Ureter (tissue), 1 donor: ENCODE measurements at places on chromosomes 3 and 15.
A peak's percentile ranks its signal among the peaks of the same experiment; 100 is the strongest.

- DNase-seq: no peak
These were observed 137.0 kb downstream of the TMCO5A start for GRCh38 chr15:38071211-38071972.

DNA sequence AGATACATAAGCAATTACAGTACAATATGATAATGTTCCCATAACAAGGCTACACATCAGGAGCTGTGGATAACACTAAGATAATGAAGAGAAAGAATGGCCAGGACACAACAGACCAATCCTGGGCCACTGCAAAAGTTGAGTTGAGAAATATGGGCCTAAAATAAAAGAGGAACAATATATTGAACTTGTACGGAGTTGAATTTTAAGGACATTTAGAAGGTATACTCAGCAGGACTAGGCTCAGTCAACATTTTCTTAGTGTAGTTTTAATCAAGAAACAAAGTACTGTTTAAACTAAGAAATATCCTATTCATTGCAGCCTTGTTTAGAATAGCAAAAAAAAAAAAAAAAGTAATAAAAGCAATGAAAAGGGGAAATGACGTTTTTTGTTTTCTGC lies 24.3 kb downstream of the HERC1 start:
- no peak for DNase-seq

- DNase-seq: peak; percentile 61
These were observed 25.8 kb downstream of the SPSB4 start for GRCh38 chr3:141076797-141077571.

GRCh38 chr15:43930556-43930955 lies 103.8 kb downstream of the WDR76 start:
- no peak for DNase-seq

GRCh38 chr15:73504885-73505284 lies 61.9 kb downstream of the REC114 start:
- DNase-seq: no peak

- no peak for DNase-seq
These were observed 164.6 kb upstream of the HES1 start for GRCh38 chr3:193971261-193971751.

- no peak for DNase-seq
These were observed 8.0 kb downstream of the EPHB1 start for GRCh38 chr3:134803051-134803505.

GRCh38 chr3:38138349-38139190 lies at the start of gene MYD88:
TSS of gene MYD88 (plus strand) at chr3:38138661. CDS start at chr3:38138701, 40 bp downstream.
- DNase-seq: peak; percentile 87

GRCh38 chr3:198027045-198027798 lies 67.2 kb downstream of the LMLN start:
- DNase-seq: no peak

GRCh38 chr3:45362758-45363157 lies 25.6 kb upstream of the LARS2 start:
- DNase-seq: no peak

- no peak for DNase-seq
These were observed 102.1 kb downstream of the DIPK2A start for GRCh38 chr3:144073698-144074097.

- DNase-seq: peak; percentile 6
These were observed 35.8 kb upstream of the ABHD2 start for GRCh38 chr15:89052474-89052873.

DNA sequence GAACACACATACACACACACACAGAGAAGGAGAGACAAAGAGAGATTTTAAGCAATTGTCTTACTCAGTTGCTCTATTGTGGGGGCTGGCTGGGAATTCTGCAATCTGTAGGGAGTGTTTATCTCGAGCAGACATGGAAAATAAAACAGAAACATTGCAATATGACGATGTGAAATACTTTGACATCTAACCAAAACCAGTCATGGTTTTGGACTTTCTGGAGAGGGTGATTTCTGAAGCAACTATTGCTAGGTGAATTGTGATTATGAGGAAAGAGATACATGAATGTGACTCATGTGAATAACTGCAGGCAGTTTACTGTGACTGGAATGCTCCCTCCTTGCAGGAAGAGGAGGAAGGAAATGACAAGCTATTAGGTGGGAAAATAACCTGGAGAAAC lies 12.3 kb upstream of the PHLDB2 start:
- DNase-seq: no peak

- no peak for DNase-seq
These were observed 301.7 kb upstream of the RORA start for GRCh38 chr15:61530769-61531168.
